Breast epithelium (tissue), 4 donors: ENCODE measurements at places on chromosomes 11 and 22. TPM values are rescaled to one million over a fixed set of nuclear protein-coding genes. Genes with fewer than 3 reads are reported as not detected.

DNA sequence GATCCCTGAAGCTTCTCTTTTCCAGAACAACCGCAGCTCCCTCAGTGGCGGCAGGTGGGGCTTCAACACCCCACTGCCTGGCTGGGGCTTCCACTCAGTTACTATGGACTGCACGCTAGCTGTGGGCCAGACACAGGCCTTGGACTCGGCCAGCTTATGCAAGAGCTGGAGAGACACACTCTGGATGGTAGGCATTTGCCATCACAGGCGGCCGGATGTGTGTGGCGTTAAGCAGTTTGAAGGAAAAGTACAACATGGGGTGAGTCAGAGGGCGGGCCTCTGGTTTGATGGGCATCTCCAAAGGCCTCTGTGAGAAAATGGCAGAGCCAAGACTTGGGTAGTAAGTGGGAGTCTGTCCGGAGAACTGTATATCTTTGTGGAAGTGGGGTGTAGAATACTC lies 17.6 kb downstream of the KCNJ4 start:
- no peaks in the 10 kb centered on the region for H3K36me3 ChIP-seq
- H3K27me3 ChIP-seq: no peaks in the 10 kb centered on the region
- H3K4me3 ChIP-seq: no peak overlapping the region
- no peak for DNase-seq

- H3K4me3 ChIP-seq: no peak overlapping the region
- H3K36me3 ChIP-seq: no peaks in the 10 kb centered on the region
- H3K4me1 ChIP-seq: no peaks in the 10 kb centered on the region
- no peaks in the 10 kb centered on the region for H3K27me3 ChIP-seq
- no peak for DNase-seq
- H3K27ac ChIP-seq: no peak overlapping the region
Measured at GRCh38 chr11:25527841-25528240, 804.1 kb upstream of the ANO3 start.

DNA sequence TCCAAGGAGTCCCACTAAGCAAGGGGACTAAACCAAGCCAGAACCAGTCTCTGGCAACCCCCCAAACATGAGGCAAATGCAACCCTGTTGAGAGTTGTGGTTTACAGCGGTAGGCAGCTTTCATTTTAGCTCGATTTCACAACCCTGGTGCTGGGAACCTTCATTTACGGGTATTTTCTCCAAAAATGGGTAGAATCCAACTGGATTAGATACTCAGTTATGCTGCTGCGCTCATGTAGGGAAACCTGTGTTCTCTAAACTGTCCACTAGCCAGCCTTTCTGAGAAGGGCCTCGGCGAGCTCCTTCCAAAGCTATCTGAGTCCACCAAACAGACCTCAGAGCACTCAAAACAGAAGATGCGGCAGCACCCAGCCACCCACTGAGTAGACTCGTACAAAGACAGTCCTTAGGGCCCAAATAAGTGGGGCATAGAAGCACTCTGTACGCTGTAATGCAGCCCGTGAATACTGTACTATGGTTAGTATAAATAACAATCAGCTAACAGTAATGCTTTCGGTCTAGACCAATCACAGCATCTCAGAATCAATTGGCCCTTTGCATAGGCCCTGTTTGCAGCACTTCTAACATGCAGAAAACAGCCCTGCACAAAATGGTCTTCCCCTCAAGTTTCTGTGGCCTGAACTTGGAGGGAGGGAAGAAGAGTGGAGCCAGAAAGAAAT lies 104.7 kb downstream of the ETS1 start:
- H3K27me3 ChIP-seq: no peaks in the 10 kb centered on the region
- peaks cover 10% of the 10 kb centered on the region for H3K4me1 ChIP-seq
- H3K27ac ChIP-seq: peak overlapping the region; percentile 88
- no peak overlapping the region for H3K4me3 ChIP-seq
- DNase-seq: peak; percentile 64

- H3K36me3 ChIP-seq: no peaks in the 10 kb centered on the region
- peak overlapping the region; percentile 44 for H3K27ac ChIP-seq
- no peak for DNase-seq
Measured at GRCh38 chr11:73213196-73214143, 4.6 kb upstream of the P2RY2 start.

GRCh38 chr11:10744206-10744605 lies 6.8 kb upstream of the CTR9 start:
- no peaks in the 10 kb centered on the region for H3K27me3 ChIP-seq
- no peak overlapping the region for H3K4me3 ChIP-seq
- H3K36me3 ChIP-seq: no peaks in the 10 kb centered on the region
- H3K27ac ChIP-seq: no peak overlapping the region
- no peaks in the 10 kb centered on the region for H3K4me1 ChIP-seq

- no peak overlapping the region for H3K4me3 ChIP-seq
- H3K4me1 ChIP-seq: no peaks in the 10 kb centered on the region
- H3K36me3 ChIP-seq: no peaks in the 10 kb centered on the region
- H3K27me3 ChIP-seq: no peaks in the 10 kb centered on the region
- H3K27ac ChIP-seq: no peak overlapping the region
Measured at GRCh38 chr11:2518111-2518982, 73.5 kb downstream of the KCNQ1 start.

DNA sequence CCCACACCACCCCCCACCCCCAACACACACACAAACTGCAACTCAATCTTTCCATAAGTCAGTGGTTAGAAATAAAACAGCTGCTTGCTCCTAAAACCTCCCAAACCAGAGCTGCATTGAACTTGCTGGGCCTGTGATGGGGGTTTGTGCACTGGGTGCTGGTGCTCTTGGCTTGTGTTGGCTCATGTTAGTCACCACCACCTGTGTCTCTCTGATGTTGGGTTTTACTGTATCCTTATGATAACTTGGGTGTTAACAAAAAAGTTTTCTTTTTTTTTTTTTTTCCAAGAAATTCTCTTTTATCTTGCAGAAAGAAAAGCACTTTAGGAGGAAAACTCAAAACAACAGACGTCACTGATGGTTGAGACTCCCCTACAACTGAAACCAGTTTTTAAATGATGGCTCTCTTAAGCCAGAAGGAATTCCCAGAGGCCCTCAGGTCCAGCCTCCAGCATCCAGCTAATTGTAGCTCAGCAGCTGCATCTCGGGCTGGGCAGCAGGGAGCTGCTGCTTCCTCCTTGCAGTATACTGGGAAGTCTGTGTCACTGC lies 79.9 kb upstream of the DRD2 start:
- H3K27ac ChIP-seq: no peak overlapping the region
- H3K4me3 ChIP-seq: no peak overlapping the region
- DNase-seq: no peak
- no peaks in the 10 kb centered on the region for H3K4me1 ChIP-seq
- H3K36me3 ChIP-seq: no peaks in the 10 kb centered on the region
- no peaks in the 10 kb centered on the region for H3K27me3 ChIP-seq

DNA sequence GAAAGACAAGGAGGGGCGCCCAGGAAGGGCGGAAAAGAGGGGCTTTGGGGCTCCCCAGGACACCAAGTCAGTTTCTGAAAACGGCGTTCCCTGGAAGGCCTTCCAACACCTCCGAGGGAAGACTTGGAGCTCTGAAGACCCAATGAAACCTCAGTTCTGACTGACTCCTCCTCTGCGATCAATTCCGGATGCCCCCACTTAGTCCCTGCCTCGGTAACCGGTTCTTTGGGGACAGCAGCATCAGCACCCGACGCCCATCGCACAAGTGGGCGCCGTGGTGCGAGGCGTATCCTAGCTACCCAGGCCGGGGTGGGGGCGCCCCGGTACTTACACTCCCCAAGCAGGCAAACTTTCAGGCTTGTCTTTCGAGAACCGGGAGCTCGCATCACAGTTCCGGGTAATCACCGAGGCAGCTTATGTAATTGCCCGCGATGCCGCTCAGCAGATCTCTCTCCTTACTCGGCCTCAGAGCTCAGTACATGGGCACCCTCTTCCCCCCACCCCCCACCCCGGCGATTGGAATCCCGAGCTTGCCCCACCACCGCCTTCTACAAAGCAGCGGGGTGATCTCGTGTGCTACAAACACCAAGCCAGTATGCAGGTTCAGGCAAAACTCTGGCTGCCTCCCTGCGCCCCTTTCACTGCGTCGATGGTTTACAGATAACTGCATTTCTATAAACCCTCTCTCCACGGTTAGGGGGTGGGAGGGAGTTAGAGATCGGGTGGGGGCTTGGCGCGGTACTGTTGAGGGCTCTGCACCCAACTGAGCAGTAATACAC lies 2.0 kb downstream of the TENM4 start:
- peaks cover 8% of the 10 kb centered on the region for H3K4me1 ChIP-seq
- peak overlapping the region; percentile 72 for H3K4me3 ChIP-seq
- no peaks in the 10 kb centered on the region for H3K36me3 ChIP-seq
- H3K27ac ChIP-seq: peak overlapping the region; percentile 61

DNA sequence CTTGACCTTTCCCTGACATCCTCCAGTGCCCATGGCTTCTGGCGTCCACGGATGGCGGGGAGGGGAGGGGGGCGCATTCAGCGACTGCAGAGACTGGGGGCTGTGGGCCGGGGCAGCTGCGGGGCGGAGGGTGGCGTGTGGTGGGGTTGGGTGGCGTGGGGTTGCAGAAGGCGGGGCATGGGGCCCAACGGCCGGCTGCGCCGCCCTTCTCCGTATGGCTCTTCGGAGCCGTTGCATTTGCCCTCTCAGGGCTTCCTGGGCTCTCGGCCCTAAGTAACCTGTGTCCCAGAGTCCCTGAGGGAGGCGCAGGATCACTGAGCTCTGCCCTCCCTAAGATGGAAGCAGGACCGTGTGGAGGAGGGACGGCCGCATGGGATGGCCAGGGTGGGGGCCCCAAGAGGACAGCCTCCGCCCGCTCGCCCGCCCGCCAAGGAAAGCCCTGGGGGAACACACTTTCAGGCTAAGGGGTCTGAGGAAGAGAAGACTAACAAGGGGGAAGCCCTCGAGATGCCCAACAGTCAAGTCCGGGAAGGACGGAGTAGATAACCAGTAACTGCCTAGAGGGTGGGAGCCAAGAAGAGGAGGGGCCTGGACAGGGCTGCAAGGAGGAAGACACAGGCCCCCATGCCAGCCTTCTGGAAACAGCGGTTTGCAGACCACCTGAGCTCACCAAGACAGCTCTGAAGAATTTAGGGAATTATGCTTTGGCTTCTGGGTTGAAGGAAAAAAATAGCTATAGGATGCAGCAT lies 9.2 kb upstream of the AIFM3 start:
- peak overlapping the region; percentile 59 for H3K27ac ChIP-seq
- H3K27me3 ChIP-seq: no peaks in the 10 kb centered on the region
- no peak for DNase-seq
- no peaks in the 10 kb centered on the region for H3K4me1 ChIP-seq
- H3K36me3 ChIP-seq: no peaks in the 10 kb centered on the region
- peak overlapping the region; percentile 65 for H3K4me3 ChIP-seq

GRCh38 chr11:113016905-113017304 lies 55.7 kb downstream of the NCAM1 start:
- H3K36me3 ChIP-seq: no peaks in the 10 kb centered on the region
- H3K27ac ChIP-seq: no peak overlapping the region
- H3K4me1 ChIP-seq: no peaks in the 10 kb centered on the region
- H3K27me3 ChIP-seq: no peaks in the 10 kb centered on the region
- DNase-seq: no peak
- H3K4me3 ChIP-seq: no peak overlapping the region

DNA sequence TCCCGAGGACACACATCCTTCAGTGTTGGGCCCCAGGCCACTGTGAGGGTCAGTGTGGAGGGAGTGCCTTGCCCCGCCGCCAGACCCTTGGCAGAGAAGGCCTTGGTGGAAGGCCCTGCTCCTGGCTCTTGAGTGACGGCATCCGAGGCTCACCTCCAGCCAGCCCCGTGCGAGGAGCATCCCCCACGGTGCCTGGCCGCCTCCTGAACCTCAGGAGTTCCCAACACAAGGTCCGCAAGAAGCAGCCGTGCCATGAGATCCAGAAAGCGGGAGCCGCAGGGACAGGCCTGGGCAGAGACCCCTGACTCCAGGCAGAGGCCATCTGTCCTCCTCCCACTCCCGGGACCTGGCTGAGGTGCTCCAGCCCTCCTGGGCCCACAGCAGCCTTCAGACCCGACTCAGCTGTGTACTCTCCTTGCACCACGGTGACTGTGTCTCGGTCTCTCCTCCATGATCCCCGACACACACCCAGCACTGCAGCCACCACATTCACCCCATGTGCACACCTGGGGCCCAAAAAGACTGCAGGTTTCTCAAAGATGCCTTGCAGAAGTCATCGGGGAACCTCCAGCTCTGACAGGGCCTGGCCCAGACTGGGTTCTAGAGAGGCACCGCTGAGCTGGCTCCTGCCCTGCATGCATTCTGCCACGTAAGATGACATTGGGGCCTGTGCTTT lies 870.2 kb downstream of the BRD1 start:
- no peaks in the 10 kb centered on the region for H3K36me3 ChIP-seq
- H3K27ac ChIP-seq: no peak overlapping the region
- H3K27me3 ChIP-seq: no peaks in the 10 kb centered on the region
- H3K4me3 ChIP-seq: no peak overlapping the region

Gene TRIM48
- not detected for total RNA-seq

Gene SPTBN2
- total RNA-seq: 28.7 TPM

Gene DBX1
- not detected for total RNA-seq

Gene MCHR1
- not detected for total RNA-seq
